ENCODE measurements at places on chromosomes 12 and 14.

DNA sequence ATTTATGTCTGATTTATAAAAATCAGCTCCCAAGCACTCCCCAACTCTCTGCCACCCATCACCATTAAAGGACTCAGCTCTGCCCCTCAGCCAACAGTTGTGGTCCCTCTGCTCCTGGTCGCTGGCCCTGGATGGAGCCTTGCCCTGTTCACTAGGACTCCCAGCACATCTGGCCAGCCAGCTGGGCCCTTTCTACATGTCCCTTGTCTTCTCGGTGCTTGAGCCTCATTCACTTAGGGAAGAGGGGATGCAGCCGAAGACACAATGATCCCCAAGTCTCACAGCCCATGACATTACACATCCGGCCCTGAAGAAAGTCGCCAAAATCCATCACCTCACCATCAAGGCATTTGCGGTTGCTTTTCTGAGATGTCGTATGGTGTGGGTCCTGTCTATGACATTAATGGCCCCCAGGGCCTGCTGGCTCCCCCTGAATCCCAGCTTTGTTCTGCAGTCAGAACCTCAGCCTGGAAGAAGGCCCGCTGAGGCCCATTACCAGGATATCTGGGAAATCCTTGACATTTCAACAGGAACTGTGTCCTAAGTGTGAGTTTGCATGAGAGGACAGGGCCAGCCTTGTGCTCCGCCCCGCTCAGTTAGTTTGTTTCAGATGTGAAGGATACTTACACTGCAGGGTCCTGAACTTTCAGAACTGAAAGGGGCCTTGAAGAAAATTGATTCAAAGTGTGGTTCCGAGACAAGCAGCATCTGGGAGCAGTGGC lies 19.1 kb downstream of the TSPAN11 start:
- DNase-seq, result no peak

DNA sequence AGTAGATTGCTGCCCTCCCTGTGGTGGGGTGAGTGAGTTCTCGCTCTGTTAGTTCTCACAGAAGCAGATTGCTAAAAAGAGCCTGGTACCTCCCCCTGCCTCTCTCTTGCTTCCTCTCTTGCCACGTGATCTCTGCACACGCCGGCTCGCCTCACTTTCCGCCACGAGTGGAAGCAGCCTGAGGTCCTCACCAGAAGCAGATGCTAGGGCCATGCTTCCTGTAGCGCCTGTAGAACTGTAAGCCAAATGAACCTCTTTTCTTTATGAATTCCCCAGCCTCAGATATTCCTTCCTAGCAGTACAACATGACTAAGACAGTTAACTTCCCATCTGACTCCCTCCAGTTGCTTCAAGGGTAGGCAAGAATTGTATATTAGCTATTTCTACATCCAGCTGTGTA lies 76.2 kb downstream of the ETV6 start:
- DNase-seq, result no peak

DNA sequence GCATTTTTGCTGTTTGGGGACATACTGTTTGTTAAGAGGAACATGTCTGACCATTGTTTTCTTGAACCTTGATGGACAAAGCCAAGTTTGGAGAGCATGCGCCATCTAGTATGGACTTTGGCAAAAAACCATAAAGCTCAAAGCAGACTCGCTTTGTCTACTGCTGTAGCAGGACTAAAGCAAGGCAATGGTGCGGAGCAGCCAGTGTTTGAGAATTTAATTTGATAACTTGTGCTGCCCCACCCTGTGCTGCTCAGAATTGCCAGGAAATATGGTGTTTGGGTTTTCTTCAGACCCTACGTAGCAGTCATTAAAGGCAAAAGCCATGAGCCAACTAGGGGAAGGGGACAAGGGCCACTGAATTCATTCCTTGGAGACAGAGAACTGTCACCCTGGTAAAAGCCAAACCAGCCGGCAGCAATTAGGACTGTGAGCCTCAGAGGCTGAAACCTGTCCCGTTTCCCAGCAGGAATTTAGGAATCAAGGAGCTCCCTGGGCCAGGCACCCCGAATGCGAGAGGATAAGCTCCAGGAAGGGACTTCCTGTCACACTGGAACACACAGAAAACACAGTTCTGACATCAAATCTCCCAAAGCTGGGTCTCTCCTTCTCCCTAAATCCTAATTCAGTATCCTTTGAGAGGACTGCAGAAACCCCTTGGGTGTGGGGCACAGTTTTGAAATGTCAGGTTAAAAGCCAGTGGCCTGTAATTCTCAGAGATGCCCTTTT lies 1.1 kb downstream of the AVIL start:
- no peak for DNase-seq

- DNase-seq, result no peak
Observed at GRCh38 chr12:111322336-111323250, 46.3 kb downstream of the PHETA1 start.

DNA sequence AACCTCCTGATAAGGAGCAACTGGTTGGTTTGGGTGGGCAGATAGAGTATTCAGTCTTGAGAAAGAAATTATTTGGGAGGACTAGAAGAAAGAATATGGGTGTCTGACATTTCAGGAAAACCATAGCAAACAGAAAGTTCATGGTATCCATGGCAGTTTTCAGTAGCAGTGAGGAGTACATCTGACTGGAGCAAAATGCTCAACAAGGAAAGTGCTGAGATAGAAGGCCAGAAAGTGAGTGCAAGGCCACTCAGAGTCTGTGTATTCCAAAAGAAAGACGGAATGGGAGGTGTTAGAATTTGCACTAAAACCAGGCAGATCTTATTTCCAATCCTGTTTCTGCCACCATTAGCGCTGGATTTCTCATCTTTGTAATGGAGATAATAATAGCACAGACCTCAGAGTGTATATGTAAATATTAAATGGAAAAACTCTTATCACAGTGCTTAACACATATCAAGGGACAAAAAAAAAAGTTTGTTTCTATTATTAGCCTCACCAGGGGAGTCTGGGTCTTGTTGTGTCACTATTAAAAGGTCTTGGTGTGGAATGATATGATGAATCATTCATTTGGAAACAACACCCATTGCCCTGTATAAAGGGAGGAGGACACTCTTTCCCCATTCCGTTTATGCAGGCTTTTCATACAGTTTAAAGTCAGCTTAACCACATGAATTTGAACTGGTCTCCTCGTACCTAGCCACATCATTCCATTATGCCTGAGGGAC lies 349.8 kb downstream of the IPO8 start:
- DNase-seq, result no peak

DNA sequence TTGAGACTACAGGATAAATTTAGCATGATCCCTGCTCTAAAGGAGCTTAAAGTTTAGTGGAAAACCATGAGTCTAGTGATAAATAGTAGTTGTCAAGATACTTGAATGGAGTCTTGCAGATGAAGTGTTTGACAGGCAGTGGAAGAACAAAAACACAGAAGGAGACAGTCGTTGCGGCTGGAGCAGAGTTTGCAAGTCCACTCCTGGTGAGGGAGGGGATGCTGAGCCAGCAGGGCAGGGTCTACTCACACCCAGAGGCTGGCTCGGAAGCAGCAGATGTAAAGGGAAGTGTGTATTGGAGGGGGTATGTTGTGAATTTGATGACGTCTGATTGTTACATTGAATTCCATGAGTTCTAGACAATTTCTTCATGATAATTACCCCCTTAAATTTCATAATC lies 61.3 kb downstream of the TRAF3 start:
- DNase-seq, result no peak

DNA sequence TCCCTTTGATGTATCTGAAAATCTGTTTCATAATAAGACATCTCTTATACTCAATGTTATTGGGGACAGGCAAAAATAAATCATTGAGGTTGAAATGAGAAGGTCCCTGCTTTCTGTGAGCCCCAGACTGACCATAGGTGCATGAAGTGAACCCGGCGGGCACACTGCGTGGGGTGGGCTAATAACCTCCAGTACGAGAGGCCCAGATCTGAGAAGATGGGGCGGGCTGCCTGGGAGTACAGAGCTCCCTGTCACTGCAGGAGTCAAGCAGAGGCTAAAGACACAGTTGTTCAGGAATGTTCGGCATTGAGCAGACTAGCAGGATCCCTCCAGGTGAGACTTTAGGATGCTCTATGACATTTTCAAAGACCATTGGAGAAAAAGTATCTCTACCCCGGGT lies 244.6 kb downstream of the CHST11 start:
- no peak for DNase-seq

DNA sequence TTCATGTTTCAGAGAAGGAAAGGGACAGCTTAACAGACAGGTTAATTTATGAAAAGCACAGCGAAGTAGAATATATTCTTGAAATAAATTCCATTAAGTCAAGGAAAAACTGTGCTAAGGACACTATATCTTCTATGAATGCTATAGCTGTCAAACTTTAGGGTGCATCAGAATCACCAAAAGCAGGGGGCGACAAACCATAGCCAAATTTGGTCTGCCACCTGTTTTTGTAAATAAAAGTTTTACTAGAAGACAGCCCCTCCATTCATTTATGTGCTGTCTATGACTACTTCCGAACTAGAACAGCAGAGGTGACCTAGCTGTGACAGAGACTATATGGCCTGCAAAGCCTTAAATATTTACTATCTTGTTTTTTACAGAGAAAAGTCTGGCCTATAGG lies 25.9 kb downstream of the PPP4R3A start:
- DNase-seq, result no peak

DNA sequence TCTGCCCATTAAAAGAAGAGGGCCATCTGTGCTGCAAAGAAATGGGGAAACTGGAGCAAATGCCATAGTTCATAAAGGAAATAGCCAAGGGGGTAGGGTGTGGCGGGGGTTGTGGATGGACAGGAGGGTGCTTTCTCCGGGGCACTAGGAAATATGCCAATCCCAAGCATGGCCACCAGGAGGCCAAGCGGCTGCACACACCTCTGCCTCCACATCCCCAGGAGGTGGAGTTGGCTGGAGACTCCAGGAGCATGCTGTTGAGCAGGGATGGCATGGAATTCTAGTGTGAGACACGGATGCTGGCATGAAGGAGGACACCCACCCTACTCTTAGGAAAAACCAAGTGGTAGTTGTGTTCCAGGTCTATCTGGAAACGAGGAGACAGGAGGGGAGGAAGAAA lies 25.2 kb downstream of the NID2 start:
- DNase-seq, result peak; percentile 24

GRCh38 chr12:89707703-89708564 lies 704 bp downstream of the ATP2B1 start:
- DNase-seq, result peak; percentile 48

- no peak for DNase-seq
Observed at GRCh38 chr12:112005419-112006395, 7.3 kb downstream of the TMEM116 start.

- DNase-seq, result no peak
Observed at GRCh38 chr14:65872536-65872935, 460.0 kb downstream of the FUT8 start.

- DNase-seq, result no peak
Observed at GRCh38 chr14:92595267-92595666, 81.7 kb downstream of the RIN3 start.

DNA sequence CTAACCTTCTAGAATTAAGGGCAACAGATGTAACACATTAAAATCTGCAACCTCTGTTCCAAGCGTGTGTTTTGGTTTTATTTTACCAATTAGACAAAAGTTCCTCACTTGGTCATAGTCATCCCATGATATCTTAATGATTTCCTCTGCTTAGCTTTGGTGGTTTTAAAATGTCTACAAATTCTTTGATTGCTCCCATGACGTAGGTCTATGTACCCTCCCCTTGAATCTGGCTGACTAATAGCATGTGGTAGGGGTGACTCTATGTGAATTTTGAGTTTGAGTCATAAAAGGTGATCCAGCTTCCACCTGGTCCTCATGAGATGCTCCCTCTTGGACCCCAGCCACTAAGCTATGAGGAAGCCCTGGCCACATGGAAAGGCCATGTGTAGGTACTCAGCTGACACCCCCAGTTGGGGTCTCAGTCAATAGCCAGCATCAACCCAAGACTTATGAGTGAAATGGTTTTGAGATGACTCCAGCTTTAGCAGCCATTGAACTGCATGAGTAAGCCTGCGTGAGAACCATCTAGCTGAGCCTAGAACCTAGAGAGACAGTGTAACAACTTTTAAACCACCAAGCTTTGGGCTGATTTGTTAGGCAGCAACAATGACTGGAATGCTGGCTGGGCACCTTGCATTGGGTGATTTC lies 247.1 kb downstream of the MSRB3 start:
- no peak for DNase-seq

- DNase-seq, result no peak
Observed at GRCh38 chr12:45575823-45576475, 153.6 kb upstream of the ARID2 start.

GRCh38 chr12:3061059-3061458 lies 16.1 kb upstream of the TSPAN9 start:
- no peak for DNase-seq

GRCh38 chr14:55249423-55249822 lies 21.8 kb upstream of the FBXO34 start:
- no peak for DNase-seq

DNA sequence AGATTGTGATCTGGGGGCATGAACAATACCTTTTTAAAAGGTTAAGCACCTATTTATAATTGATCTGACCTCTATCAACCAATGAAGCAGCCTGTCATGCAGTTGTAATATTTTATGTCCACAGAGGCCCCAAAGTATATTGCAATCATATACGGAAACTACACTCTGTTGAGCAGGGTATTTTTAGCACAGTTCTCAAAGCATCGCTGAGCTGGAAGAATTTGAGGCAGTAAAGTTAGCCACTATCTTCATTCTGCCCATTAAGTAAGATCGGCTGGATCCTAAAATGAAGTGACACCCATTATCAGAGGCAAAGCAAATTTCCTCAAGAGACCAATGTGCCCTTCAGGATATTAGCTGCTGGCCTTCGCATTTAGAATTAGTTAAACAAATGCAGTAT lies 47.7 kb upstream of the GRIP1 start:
- no peak for DNase-seq

DNA sequence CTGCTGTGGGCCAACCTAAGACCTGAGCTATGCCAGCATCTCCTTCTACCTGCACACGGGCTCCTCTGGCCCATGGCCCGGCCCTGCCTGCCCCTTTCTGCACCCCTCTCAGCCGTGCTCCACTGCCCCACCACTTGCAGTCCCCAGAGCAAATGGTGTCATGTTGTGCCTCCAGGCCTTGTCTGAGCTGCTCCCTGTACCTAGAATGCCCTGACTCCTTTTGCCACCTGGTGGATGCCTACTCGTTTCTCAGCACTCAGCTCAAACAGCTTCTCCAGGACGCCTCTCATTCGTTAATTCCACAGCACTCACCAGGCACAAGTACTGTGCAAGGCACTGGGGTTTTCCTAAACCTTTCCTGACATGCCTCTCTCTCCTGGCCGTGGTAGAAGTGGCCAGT lies 63.2 kb upstream of the PNMA1 start:
- DNase-seq, result no peak

DNA sequence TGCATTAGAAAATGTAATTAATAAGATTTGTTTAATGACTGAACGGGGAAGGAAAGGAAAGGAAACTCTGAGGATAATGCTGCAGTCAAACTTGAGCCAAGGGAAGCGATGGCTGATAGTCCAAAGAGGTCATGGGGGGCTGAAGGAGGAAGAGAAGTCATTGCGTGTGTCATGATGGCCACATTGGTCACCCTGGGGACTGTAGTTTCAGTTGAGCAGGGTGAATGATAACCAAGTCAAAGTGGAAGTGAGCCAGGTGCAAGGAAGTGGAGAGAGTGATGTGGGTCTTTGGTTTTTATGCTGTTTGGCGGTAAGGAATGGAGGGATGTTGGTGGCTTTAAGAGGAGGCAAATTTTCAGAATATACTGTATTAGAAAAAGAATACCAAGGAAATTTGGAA lies 21.6 kb downstream of the C12orf75 start:
- DNase-seq, result no peak

All from activated naive CD4-positive, alpha-beta T cell treated with anti-CD3 and anti-CD28 coated beads, Interleukin-2, amount 50 U/mL, for 16 hours (primary cell).